Nucleus accumbens (tissue), 56 donors: ENCODE measurements at places on chromosomes 3 and 15.

GRCh38 chr3:120275618-120276017 lies 9.4 kb downstream of the GPR156 start:
- no peak for DNase-seq

- DNase-seq, result peak; percentile 12
Observed at GRCh38 chr15:66851311-66852063, 149.5 kb downstream of the SMAD6 start.

GRCh38 chr3:42493126-42493797 lies 9.2 kb upstream of the VIPR1 start:
- DNase-seq, result no peak

DNA sequence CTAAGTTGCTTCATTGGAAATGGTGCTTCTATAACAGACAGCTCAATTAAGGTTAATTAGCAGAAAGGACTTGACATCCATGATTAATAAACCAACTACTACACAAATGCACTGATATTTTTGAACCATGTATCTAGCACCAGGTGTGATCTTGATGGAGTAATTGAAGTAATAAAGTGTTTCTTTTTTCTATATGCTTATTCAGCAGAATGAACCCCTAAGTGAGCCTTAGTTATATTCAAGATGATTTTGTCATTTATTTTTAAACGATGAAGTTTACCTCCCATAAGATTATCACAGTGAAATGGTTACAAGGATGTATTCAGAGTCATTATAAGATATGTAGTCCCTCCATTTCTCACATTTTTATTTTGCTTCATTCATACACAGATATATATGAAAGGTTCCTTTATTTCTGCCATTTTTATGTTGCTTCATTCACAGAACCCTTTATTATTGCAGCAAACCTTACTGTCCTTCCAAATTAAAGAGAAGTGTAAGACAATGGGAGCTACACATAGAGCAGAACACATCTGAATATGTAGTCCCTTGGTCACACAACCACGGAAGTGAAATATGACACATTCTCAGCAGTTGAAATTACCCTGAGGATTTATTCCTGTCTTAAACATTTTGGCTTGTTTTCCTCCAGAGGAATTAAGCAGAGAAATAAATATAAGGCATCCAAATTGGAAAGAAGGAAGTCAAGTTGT lies 295.0 kb downstream of the RAP2B start:
- DNase-seq, result no peak

GRCh38 chr15:67741308-67741707 lies 84.0 kb upstream of the SKOR1 start:
- DNase-seq, result no peak

DNA sequence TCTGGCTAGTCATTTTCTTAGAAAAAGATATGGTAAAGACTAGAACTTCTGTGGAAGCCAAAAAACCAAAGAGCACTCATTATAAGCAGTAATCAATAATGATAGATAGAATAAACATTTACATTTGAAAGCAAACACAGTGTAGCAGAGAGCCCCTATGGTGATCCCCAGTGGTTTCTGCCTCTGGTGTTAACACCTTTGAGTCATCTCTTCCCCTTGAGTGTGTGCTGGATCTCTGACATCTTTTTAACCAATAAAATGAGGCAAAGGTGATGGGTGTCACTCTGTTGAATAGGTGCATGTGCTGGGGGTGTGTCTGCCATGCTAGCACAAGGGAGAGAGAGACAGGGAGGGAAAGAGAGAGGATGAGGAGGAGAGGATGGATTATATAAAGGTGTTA lies 121.6 kb downstream of the TFG start:
- no peak for DNase-seq

DNA sequence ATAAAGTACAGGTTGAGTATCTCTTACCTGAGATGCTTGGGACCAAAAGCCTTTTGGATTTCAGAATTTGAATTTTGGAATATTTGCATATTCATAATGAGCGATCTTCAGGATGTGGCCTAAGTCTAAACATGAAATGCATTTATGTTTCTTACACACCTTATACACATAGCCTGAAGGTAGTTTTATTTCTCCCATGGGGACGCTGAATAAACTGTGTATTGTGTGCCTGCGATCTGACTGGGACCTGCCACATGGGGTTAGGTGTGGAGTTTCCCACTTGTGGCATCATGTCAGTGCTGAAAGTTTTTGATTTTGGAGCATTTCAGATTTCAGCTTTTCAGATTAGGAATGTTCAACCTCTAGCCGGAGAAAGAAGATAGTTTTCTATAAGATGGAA lies 35.5 kb downstream of the UBE2E2 start:
- no peak for DNase-seq

DNA sequence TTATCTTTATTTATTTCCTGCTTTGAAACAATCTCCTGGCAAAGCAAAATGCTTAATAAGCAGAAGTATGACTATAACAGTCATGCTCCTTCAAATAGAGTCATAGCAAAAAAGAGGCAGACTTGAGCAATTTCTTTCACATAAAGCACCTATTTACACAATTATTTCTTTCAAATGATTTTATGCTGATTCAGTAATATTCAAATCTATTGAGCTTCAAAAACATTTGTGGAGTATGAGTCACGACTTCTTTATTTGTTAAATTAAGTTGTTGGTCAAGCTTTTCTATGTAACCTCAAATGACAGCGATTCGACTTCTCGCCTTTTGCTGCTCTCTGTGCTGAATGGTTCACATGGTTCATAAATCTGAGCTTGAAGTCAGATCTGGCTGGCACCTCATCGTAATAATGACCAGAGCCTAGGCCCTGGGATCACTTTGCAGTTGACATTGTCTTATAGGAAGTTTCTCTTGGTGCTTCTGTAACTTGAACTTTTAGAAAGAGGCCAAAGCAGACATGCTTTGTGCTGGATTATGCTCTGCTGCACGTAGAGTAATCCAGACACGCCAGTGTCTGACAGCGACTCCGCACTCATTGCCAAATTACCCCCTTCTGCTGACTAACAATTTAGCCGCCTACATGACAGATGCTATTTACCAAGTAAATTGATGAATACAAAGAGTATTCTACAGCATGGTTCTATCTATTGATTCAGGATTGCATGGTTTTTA lies 139.0 kb downstream of the MCTP2 start:
- DNase-seq, result no peak

- no peak for DNase-seq
Observed at GRCh38 chr15:93139436-93139835, 50.4 kb upstream of the RGMA start.

DNA sequence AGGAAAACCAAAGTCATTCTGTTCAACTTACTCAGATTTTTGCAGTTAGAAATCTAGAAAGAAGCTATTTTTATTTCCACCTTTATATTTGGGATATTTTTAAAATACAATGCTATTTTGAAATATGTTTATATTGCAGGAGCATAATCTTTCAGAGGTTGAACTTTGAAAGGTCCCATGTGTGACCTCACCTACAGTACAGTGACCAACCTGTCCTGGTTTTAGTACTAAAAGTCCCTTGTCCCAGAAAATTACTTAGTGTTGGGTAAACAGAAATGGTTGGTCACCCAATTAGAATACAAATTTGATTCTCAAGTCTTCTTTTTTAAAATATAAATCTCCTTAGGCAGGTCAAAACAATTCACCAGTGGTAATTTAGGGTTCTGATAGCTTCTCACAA lies 141.6 kb upstream of the FRMD4B start:
- no peak for DNase-seq

- no peak for DNase-seq
Observed at GRCh38 chr3:150036780-150037179, 66.1 kb upstream of the PFN2 start.

GRCh38 chr3:59641169-59641899 lies 591.5 kb upstream of the CFAP20DC start:
- no peak for DNase-seq

DNA sequence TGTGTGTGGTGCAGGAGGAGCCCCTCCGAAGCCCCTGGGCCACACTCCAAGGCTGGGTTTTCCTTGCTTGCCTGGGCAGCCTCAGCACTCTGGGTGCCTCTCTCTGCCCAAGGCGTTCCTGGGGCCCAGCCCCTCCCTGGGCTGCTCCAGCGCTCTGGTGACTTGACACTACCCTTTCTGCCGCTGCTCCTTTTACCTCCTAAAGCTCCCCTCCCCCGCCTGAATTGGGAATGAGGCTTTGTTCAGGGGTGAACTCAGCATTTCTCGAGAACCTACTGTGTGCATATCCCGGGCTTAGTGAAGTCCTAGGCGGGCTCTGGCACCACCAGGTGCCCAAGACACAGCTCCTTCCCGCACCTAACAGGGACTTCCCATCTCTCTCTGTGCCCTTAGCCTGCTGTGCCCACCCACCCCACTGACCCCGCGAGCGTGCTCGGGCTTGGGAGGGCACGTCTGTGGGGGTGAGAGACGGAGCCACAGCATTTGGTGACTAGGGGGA lies 1.2 kb upstream of the BAHD1 start:
- DNase-seq, result no peak

GRCh38 chr3:71584394-71585011 lies 975 bp upstream of the FOXP1 start:
- peak; percentile 41 for DNase-seq

DNA sequence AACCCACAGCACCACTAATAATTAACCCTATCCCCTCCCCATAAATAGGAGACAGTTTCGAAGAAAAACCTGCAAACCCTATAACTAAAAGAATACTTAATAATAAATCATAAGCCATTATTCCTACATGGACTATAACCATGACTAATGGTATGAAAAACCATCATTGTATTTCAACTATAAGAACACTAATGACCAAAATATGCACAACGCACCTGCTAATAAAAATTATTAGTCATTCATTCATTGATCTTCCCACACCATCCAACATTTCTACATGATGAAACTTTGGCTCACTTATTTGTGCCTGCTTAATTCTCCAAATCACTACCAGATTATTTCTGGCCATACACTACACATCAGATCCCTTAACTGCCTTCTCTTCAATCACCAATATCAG lies 16.6 kb downstream of the AQP9 start:
- no peak for DNase-seq

GRCh38 chr3:173770796-173771573 lies 373.4 kb downstream of the NLGN1 start:
- DNase-seq, result no peak

GRCh38 chr15:98823012-98823458 lies 174.7 kb downstream of the IGF1R start:
- DNase-seq, result no peak

GRCh38 chr3:197222937-197223370 lies 75.5 kb downstream of the DLG1 start:
- no peak for DNase-seq

- DNase-seq, result no peak
Observed at GRCh38 chr3:8982509-8982908, 19.2 kb upstream of the RAD18 start.
